ENCODE measurements at places on chromosomes 13 and 19.

DNA sequence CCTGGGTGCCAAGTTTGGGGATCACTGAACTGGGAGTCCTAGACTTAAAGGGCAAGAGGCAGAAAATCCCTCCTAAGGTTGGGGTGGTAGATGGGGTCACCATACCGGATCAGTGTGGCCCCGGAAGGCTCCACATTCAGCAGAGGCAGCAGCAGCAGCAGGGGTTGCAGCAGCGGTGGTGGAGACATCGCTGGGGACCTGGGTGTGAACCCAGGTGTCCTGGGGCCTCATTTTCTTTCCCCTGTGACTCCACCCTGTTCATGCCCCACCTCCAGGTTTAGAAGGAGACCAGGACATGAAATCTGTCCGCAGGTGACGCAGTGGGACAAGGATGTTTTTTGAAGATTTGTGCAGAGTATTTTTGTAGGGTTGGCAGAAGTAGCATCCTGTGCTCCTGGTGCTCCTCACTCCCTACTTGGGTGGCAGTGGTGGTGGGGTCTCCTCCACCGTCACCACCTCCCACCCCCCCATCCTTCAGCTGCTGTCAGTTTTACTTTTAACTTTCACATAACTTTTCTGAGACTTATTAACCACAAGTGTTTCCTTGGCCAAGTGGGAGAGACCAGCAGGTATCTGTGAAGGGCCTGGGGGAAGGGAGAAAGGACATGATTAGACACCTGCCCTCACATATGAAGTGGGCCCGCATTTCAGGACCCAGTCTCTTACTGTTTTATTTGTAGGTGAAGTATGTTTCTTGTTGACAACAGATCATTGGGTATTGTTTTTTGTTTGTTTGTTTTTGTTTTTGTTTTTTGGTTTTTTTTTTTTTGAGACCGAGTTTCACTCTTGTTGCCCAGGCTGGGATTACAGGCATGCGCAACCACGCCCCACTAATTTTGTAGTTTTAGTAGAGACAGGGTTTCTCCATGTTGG, at the start of gene NAPSA:
TSS of gene NAPSA (minus strand) at position 206 of the 873 bp plus-strand sequence. CDS start at position 188, 18 bp downstream.
- no peak for DNase-seq

GRCh38 chr13:73945871-73946270, 188.3 kb downstream of the KLF12 start:
- DNase-seq, result no peak

DNA sequence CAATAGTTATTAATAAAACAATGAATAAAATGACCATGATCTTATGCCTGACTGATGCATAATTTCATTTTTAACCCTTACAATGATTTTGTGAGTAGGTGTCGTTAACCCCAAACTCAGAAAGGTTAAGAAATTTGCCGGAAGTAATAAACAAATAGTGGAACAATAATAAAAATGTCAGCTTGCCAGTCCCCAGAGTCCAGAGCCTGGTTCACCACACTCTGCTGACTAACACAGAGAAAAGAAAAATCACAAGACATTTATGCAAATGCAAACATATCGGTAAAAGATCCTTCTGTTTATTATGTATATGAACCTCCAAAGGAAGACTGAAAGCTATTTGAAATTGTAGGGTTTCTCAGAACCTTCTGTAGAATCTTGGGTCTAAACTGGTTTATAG, 563.7 kb downstream of the EFNB2 start:
- DNase-seq, result peak; percentile 69

GRCh38 chr19:4115818-4116385, 8.0 kb downstream of the MAP2K2 start:
- no peak for DNase-seq

DNA sequence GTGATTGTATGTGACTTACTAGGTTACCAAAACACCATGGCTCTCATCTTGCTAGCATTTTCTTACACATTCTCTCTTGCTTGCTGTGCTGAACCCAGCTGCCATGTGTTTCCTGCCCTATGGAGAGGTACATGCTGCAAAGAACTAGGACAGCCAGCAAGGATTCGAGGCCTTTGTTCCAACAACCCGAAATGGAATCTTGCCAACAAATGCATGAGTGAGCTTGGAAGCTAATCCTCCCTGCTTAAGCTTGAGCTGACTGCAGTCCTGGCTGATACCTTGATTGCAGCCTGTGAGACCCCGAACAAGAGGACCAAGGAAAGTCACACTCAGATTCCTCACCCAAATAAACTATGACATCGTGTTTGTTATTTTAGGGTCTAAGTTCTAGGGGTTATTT, 651.2 kb downstream of the SLITRK6 start:
- DNase-seq, result no peak

- peak; percentile 63 for DNase-seq
These were observed 16.8 kb upstream of the IGSF23 start for GRCh38 chr19:44596428-44597130.

DNA sequence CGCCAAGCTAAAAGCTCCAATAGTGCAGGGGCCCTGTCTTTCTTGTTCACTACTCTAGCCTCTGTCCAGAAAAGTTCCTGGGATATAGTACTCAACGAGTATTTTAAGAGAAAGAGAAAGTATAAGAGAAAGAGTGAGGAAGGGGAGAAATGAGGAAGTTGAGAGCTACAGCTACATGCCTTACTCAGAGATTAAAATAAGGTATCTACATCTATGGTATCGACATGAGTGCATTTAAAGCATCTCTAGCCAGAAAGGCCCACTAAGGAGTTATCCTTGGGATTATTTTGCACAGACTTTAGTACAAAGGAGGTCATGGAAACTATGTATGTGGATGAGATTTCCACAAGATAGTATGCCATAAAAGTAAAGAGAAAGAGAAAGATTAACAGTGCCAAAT, 28.5 kb downstream of the MYCBP2 start:
- DNase-seq, result no peak

DNA sequence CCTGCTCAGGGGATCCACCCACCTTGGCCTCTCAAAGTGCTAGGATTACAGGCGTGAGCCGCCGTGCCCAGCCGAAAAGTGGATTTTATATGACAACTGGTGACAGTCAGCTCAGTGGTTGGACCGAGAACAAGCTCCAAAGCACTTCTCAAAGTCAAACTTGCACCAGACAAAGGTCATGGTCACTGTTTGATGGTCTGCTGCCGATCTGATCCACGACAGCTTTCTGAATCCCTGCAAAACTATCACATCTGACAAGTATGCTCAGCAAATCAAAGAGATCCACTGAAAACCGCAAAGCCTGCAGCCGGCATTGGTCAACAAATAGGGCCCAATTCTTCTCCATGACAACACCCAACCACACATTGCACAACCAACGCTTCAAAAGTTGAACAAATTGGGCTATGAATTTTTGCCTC, 21.6 kb upstream of the NAA16 start:
- no peak for DNase-seq

DNA sequence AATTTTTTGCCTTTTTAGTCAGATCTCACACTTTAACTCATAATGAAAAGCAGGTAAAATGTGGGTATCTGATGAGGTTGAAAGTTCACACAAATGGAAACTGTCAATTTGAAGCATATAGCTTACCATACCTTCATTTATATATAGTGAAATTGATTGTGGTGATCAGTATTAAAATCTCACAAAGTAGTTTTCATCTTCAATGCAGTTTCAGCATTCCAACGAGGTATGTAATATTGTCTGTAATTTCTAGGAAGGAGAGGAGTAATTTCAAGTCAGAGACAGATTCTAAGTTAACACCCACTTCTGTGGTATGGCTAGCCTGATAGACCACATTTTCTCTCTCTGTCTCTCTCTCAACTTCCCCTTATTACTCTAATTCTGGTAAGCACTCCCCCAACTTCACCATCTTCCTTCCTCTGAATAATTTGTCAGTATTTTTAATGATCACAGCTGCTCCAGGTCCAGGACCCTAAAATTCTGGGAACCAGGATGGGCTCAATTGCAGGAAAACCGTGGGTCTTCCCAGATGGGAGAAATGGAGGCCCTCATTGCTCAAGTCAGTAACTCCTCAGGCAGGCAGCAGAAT, 455.7 kb downstream of the FGF9 start:
- no peak for DNase-seq

DNA sequence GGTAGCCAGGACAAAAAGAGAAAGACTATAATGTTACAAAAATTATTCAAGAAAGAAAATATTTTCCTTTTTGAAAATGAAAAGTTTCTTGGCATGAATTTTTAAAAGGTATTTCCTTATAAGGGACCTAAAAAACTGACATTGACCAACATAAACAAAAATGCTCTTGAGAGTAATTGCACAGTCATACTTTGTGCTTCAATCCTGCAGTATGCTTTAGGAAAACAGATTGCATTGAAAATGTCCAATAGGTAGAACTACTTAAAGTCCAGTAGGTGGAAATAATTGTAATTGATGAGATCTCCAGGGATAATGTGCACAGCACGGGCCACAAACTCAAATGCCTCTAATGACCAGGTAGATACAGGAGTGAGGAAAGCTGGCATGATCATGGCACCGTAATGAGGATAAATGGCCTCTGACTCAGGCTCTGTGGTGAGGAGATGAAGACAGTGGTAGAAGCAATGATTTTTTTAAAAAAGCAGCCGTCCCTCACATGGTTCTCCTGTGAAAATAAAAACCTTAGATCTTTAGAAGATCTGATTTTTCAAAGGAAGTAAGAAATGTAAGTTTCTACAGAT, 278.0 kb downstream of the ITGBL1 start:
- no peak for DNase-seq

DNA sequence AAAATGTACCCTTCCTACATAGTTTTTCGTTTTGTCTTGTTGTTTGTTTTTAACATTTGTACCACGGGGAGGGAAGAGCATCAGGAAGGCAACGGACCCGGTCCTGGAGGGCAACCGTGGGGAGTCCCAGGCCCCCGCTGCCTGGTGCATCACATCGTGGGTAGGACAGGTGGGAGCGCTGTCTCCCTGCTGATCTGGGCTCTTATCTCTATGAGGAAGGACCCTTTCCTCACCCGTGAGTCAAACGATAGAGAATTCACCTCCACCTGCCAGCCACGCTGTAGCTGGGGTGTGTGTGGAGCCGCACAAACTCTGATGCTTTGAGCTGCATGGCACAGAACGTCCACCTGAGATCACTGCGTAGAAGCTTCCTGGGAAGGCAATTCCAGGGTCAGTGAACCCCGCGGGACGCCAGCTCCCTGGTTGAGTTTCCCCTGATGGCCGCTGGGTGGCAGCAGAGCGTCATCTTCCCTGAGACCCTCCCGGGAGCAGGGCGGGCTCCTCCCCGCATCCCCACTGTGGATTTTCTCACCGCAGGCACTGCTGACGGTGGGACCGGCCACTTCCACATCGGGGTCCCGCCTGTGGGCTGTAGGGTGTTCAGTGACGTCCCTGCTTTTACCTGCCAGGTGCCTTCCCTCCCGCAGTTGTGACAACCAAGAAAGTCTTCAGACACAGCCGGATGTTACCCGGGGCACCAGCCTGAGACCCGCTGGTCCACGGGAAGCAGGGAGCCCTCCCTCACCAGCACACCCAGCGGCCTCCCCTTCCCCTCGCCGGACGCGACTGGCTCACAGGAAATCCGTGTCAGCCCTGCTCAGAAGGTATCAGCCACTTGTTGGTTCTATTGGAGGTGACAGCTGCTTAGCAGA, 54.7 kb downstream of the ZNF787 start:
- peak; percentile 93 for DNase-seq
